Endodermal cell (in vitro differentiated cells): ENCODE measurements at places on chromosomes 2 and 18. TPM values are rescaled to one million over a fixed set of nuclear protein-coding genes. Genes with fewer than 3 reads are reported as not detected.

AKAIN1 gene
- not detected in 3 replicates for total RNA-seq

MATN3 gene
- total RNA-seq = 36.8 and 38.5 TPM in 2 replicates

DSG1 gene
- not detected in 2 replicates for total RNA-seq

TMEM182 gene
- total RNA-seq = 4.2 to 6.6 TPM (median 5.7 TPM) in 3 replicates

SERPINB12 gene
- not detected in 2 replicates for total RNA-seq

PRKAG3 gene
- total RNA-seq = not detected in 3 replicates

UGT1A3 gene
- not detected in 2 replicates for total RNA-seq

GPAT2 gene
- 0.09 to 0.21 TPM in 2 of 3 replicates, not detected in the other for total RNA-seq

- no peak overlapping the region for H3K27ac ChIP-seq
- DNase-seq = no peak
- H3K27me3 ChIP-seq = no peaks in the 10 kb centered on the region
- no peaks in the 10 kb centered on the region for H3K36me3 ChIP-seq
- no peaks in the 10 kb centered on the region for H3K4me1 ChIP-seq
- H3K4me3 ChIP-seq = no peak overlapping the region
Observed at GRCh38 chr2:2600366-2600765, 269.3 kb upstream of the MYT1L start.

DNA sequence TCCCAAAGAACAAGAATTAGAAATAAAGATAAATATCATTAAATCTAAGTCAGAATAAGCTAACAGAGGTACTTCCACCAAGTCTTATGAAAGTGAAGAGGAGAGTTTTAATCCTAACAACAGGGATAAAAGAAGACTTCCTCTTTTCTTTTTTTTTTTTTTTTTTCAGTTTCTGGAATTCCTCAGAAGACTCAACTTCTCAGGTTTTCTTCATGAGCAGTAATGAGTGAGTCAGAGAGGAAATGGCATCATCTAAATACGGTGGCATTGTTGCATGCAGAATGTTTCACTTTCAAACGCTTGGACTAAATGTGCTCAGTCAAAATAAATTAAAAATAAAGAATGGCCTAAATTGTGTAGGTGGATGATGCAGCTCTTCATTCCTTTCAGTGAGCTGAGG, 45.6 kb upstream of the ARHGAP15 start:
- no peak for DNase-seq
- H3K4me3 ChIP-seq = no peak overlapping the region
- H3K36me3 ChIP-seq = no peaks in the 10 kb centered on the region

DNA sequence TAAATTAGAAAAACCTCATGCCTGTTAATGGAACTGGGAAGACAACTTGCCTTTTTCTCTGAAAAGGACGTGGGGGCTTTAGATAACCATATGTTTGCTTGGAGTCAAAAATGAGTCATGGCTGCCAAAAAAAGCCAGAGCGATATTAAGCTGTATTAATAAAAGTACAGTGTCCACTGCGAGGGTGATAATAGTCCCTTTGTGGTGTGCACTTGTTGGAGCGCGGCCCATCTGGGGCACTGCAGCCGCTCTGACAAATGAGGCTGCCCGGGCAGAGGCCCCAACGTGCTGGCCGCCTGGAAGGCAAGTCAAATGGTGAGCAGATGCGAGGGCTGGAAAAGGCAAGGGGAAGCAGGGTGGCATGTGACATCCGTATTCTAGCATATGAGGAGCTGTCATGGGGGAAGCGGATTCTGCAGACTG, 103.3 kb upstream of the NCK2 start:
- H3K27ac ChIP-seq = peak overlapping the region; percentile 36
- H3K4me3 ChIP-seq = no peak overlapping the region
- H3K4me1 ChIP-seq = no peaks in the 10 kb centered on the region
- no peaks in the 10 kb centered on the region for H3K36me3 ChIP-seq

DNA sequence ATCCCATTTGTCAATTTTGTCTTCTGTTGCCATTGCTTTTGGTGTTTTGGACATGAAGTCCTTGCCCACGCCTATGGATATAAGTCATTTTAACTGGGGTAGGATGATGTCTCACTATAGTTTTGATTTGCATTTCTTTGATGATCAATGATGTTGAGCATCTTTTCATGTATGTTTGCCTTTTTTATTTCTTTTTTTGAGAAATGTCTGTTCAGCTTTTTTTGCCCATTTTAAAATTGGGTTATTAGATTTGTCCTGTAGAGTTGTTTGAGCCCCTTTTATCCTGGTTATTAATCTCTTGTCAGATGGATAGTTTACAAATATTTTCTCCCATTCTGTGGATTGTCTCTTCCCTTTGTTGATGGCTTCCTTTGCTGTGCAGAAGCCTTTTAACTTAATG, 75.3 kb downstream of the COMMD1 start:
- H3K27ac ChIP-seq = no peak overlapping the region
- H3K27me3 ChIP-seq = no peaks in the 10 kb centered on the region
- DNase-seq = no peak
- no peak overlapping the region for H3K4me3 ChIP-seq

DNA sequence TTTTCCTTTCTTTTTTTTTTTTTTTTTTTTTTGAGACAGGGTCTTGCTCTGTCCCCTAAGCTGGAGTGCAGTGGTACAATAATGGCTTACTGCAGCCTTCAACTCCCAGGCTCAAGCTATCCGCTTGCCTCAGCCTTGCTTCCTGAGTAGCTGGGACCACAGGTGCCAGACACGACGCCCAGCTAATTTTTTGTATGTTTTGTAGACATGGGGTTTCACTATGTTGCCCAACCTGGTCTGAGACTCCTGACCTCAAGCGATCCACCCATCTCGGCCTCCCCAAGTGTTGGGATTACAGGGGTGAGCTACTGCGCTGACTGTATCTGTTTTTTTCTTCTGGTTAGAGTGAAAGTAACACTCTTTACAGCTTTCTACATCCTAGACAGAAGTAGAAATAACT, 240.3 kb upstream of the FBXO11 start:
- no peak overlapping the region for H3K4me3 ChIP-seq
- peaks cover 2% of the 10 kb centered on the region for H3K4me1 ChIP-seq
- DNase-seq = no peak

DNA sequence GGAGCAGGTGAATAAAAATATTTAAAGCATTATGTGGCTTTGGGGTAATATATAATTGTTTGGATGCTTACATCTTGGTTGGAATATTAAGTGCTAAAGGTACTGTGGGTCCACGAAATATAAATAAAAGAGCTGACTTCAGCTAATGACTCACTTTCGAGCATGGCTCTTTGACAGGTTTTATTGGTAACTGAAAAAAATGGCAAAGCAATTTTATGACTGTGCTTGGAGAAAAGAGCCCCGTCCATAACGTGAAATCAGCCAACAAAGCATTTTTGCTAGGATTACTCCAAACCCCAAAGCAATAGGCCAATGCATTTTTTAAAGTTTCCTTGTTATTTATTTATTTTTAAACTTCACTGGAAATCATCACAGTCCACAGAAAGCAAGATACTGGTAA, 397.2 kb upstream of the CDH19 start:
- no peak for DNase-seq
- H3K4me3 ChIP-seq = no peak overlapping the region
- H3K27me3 ChIP-seq = no peaks in the 10 kb centered on the region
- H3K4me1 ChIP-seq = no peaks in the 10 kb centered on the region
- H3K27ac ChIP-seq = no peak overlapping the region

- no peak for DNase-seq
- no peak overlapping the region for H3K27ac ChIP-seq
- H3K4me3 ChIP-seq = peak overlapping the region; percentile 24
- H3K27me3 ChIP-seq = no peaks in the 10 kb centered on the region
- H3K4me1 ChIP-seq = no peaks in the 10 kb centered on the region
Observed at GRCh38 chr2:107633580-107634147, 193.0 kb upstream of the RGPD4 start.

DNA sequence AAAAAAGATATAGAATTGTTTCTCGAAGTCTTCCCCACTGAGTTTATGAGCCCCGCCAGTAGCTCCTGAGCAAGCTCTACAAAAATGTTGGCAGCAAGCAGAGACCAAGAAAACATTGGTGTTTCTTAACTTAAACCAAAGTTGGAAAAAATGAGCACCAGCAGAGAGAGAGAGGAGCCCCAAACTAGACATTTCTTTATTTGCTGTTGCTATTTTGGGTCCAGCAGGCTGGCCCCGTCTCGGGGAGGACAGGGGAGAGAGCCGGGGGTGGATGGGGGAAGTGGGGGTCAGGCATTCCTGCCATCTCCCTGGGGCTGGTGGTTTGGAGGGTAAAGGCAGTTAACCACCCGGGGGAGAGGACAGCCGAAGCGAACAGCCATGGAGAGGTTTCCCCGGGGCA, 113.0 kb downstream of the DYSF start:
- no peak overlapping the region for H3K4me3 ChIP-seq
- no peak overlapping the region for H3K27ac ChIP-seq
- DNase-seq = no peak
- H3K27me3 ChIP-seq = no peaks in the 10 kb centered on the region
- H3K4me1 ChIP-seq = no peaks in the 10 kb centered on the region

- no peaks in the 10 kb centered on the region for H3K4me1 ChIP-seq
- peaks cover 92% of the 10 kb centered on the region for H3K36me3 ChIP-seq
- H3K4me3 ChIP-seq = no peak overlapping the region
- DNase-seq = no peak
- no peak overlapping the region for H3K27ac ChIP-seq
- H3K27me3 ChIP-seq = no peaks in the 10 kb centered on the region
Observed at GRCh38 chr2:206001912-206002311, 84.1 kb downstream of the INO80D start.

GRCh38 chr2:26642429-26642828, 1.3 kb upstream of the CIB4 start:
- peak; percentile 39 for DNase-seq
- no peaks in the 10 kb centered on the region for H3K4me1 ChIP-seq
- H3K27ac ChIP-seq = no peak overlapping the region
- no peak overlapping the region for H3K4me3 ChIP-seq
- H3K36me3 ChIP-seq = no peaks in the 10 kb centered on the region

GRCh38 chr2:109247812-109248211, 118.8 kb downstream of the SH3RF3 start:
- no peaks in the 10 kb centered on the region for H3K36me3 ChIP-seq
- no peak for DNase-seq
- no peak overlapping the region for H3K4me3 ChIP-seq
- H3K27ac ChIP-seq = no peak overlapping the region
- no peaks in the 10 kb centered on the region for H3K27me3 ChIP-seq
- H3K4me1 ChIP-seq = no peaks in the 10 kb centered on the region

DNA sequence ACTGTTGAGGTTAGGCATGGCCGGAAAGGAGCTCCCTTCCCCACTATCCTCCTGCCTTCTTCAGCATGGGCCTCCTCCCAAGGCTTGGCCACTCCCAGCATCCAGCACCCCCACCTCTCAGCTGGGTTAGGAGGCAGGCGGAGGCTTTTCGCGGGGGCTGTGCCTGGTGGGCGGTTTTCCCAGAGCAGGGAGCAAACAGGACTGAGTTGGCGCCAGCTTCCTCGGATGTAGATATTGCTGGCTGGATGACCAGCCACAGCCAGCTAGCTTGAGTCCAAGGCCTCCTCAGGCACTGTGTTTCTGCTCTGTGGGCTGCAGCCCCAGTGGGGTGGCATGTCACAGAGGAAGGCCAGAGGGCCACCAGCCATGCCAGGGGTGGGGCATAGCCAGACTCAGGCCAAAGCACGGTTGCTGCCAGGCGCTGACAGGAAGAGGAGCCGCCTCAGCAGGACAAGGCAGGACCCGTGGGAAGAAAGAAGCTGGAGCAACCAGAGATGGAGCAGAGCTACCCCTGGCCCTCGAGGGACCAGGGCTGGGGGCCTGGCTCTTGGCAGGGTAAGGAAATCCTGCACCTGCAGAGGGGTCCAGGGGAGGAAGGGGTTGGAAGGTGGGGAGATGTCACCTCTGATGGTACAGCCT, at the start of gene TCF23:
TSS of gene TCF23 (plus strand) at position 204 of the 639 bp plus-strand sequence. CDS start at position 334, 130 bp downstream.
- no peak within 1 kb of the TSS for H3K27ac ChIP-seq
- H3K4me3 ChIP-seq = no peak within 1 kb of the TSS
- H3K4me1 ChIP-seq = no peaks in the 10 kb centered on the region
- no peak for DNase-seq

DNA sequence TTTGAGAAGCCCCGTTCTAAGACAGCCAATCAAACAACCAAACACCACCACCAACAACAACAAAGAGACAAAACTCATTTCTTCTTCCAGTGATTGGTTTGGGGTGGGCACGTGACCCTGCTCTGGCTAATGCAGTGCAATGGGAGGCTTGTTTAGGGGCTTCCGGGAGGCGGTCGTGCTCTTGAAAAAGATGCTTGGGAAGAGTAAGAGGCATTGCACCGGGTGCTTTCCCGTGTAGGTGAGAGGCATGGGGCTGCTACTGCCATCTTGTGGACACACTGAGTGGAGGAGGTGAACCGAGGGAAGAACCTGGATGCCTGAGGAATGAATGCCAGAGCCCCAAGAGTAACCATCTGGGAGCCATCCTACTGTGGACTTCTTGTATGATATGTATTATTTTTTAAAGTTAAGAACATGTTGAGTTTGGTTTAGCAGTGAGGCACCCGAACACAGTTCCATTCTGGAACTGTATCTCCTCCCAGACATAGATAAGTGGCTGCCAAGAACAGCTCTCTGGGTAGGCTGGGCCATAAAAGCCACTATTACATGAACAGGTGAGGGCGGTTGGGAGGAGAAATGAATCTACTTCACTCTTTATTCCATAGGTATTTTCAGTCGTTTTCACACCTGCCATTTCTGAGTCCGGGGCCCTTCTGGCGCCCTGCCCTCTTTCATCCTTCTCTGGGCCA, 19.1 kb upstream of the ARHGAP25 start:
- H3K4me1 ChIP-seq = no peaks in the 10 kb centered on the region
- no peak overlapping the region for H3K27ac ChIP-seq
- no peak overlapping the region for H3K4me3 ChIP-seq
- no peaks in the 10 kb centered on the region for H3K36me3 ChIP-seq
- DNase-seq = peak; percentile 93
- no peaks in the 10 kb centered on the region for H3K27me3 ChIP-seq

- H3K4me3 ChIP-seq = no peak overlapping the region
- no peaks in the 10 kb centered on the region for H3K4me1 ChIP-seq
- no peaks in the 10 kb centered on the region for H3K27me3 ChIP-seq
- peak overlapping the region; percentile 45 for H3K27ac ChIP-seq
Observed at GRCh38 chr2:8234757-8235374, 447.0 kb upstream of the ID2 start.

GRCh38 chr2:218679119-218679518, 7.2 kb downstream of the STK36 start:
- no peak for DNase-seq
- no peak overlapping the region for H3K4me3 ChIP-seq
- no peaks in the 10 kb centered on the region for H3K4me1 ChIP-seq

DNA sequence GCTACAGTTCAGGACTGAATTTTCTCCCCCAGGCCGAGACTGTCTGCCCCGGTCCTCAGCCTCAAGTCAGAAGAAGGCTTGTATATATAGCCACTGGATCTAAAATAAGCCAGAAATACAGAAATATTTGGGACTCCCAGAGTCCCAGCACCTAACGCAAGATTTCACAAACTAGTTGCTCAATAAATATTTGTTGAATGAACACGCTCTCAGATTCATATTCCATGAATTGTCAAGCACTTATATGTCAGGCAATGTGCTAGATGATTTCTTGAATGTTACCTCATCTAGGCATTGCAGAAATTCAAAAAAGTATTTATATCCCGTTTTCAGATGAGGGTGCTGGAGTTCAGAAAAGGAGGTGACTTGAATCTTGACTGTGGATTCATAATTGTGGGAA, 163.7 kb upstream of the KLHL29 start:
- H3K27me3 ChIP-seq = no peaks in the 10 kb centered on the region
- no peak for DNase-seq
- no peak overlapping the region for H3K4me3 ChIP-seq
- no peaks in the 10 kb centered on the region for H3K36me3 ChIP-seq

- no peak overlapping the region for H3K4me3 ChIP-seq
- H3K36me3 ChIP-seq = no peaks in the 10 kb centered on the region
Observed at GRCh38 chr2:118098307-118099030, 10.2 kb downstream of the INSIG2 start.

GRCh38 chr2:142307086-142307485, 176.3 kb upstream of the LRP1B start:
- H3K36me3 ChIP-seq = no peaks in the 10 kb centered on the region
- no peak overlapping the region for H3K27ac ChIP-seq
- H3K4me3 ChIP-seq = no peak overlapping the region
- no peaks in the 10 kb centered on the region for H3K27me3 ChIP-seq
- no peak for DNase-seq
- no peaks in the 10 kb centered on the region for H3K4me1 ChIP-seq
